ENCODE measurements at places on chromosomes 2 and 18. TPM values are rescaled to one million over a fixed set of nuclear protein-coding genes. Genes with fewer than 3 reads are reported as not detected.

DNA sequence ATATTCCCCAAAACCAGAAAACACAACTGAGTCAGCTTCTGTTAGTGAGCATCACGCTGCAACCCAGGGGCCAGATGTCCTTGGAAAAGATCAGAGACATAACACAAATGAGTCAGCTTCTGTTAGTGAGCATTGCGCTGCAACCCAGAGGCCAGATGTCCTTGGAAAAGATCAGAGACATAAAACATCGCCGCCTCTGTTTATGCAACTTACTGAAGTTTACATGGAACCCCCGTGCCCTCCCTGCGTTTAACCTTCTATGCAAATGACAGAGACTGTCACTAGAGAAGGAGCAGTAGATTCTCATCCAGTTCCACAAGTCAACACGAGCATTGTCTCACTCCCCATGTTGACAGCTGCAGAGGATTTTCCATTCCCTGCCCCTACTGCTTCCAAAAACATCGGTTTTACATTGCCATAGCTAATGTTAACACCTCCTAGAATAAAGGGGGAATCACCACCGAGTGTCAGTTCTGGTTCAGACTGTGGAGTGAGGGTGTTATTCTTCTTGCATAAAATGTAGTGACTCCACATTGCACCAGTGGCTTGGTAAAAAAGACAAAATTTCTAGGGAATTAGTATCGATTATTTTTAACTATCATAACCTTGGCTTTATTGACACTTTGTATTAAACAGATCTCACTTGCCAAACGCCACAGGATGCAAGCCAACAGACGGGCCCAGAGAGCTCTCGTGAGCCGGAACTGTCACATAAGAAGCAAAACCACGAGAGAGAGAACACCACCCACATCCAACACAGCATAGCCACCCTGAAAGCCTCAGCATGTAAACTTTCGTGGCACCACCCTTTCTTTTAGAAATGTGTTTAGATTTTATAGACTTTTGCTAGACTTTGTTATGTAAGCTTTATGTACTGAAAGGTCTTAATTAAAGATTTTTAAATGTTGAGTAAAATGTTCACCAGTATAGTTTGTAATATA, 87.7 kb downstream of the SH3YL1 start:
- DNase-seq = peak; percentile 100

GRCh38 chr18:38606841-38607240, 1041.2 kb upstream of the CELF4 start:
- no peak for DNase-seq

- DNase-seq = no peak
These were observed 251.1 kb upstream of the PIK3C3 start for GRCh38 chr18:41703744-41704530.

DNA sequence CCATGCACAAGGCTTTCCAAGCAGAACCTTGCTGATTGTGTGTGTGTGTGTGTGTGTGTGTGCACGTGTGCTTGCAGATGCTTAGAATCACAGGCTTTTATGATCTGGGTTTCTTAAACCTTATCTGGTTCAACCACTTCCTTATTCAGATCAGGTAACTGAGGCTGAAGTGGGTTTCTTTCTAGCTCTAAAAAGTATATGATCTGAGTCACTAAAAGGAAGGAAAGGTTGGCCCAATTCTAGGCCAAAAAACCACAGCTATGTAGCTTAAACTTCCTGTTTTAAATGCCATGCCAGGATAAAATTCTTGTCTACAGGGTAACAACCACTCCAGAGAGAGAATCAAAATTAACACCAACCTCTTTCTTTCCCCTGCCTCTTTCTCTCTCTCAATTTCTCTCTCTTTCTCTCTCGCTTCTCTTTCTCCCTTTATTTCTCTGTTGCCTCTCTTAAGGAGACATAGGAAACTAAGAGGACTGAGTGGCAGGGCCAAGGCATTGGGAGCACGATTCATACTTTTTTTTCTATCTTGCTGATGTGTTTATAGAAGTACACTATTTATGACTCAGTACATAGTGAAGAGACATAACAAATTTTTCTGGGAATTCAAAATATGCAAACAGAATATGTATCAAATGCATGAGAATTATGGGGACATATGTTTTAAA, 140.3 kb downstream of the TRIB2 start:
- DNase-seq = no peak

GRCh38 chr2:123688231-123688940, 336.7 kb upstream of the CNTNAP5 start:
- no peak for DNase-seq

DNA sequence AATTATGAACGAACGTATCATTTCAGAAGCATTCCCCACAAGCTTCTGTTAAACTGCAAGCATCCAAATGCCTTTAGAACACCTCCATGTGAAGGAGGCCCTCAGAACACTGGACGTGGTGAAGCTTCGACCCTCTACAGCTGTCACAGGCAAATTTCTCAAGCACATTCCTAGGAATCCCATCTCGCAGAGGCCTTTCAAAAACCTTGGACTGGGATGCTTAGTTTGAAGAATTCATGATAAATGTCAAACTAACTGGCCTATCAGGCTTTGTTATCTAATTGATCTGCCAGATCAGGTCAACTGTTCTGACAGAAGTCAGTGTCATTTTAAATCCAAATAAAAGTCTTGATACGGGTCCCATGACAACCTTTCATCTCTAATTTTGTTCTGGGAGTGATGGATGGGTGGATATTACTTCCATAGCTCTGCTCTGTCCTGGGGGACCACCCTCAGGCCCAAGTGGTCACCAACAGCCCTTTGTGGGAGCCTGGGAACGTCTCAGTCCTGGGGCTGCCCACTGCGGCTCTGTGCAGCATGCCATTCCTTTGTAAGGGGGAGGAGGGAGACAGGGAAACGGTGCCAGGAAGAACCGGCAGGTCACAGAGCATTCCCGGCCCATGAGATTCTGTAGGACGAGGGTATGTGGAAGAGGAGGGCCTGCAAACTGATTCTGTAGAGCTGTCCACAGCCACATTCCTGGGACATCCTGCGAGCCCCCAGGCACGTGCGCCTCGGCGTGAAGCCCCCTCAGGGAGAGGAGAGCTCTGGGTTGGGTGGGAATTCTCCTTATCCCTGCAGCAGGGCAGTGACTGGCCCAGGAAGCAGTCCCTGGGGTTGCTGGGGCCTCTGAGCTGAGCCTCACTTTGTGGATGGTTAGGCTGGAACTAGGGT, 59.1 kb upstream of the PXDN start:
- no peak for DNase-seq

DNA sequence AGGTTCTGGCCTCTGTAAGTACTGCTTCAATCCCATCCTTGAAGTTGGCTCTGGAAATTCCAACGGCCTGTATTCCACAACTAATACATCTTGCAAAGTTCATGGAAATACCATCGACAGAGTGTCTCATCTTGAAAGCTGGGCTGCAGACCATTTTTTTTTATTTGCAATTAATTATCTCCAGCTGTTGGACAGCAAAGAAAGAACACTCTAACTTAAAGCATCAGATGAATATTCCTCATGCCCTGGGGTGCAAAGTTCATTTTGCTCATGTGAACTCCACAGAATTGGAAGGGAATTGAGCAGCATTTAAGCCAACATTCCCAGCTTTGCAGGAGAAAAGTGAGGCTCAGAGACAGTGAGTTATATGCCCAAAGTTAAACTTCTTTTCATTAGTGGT, 96.5 kb upstream of the PIEZO2 start:
- DNase-seq = no peak

DNA sequence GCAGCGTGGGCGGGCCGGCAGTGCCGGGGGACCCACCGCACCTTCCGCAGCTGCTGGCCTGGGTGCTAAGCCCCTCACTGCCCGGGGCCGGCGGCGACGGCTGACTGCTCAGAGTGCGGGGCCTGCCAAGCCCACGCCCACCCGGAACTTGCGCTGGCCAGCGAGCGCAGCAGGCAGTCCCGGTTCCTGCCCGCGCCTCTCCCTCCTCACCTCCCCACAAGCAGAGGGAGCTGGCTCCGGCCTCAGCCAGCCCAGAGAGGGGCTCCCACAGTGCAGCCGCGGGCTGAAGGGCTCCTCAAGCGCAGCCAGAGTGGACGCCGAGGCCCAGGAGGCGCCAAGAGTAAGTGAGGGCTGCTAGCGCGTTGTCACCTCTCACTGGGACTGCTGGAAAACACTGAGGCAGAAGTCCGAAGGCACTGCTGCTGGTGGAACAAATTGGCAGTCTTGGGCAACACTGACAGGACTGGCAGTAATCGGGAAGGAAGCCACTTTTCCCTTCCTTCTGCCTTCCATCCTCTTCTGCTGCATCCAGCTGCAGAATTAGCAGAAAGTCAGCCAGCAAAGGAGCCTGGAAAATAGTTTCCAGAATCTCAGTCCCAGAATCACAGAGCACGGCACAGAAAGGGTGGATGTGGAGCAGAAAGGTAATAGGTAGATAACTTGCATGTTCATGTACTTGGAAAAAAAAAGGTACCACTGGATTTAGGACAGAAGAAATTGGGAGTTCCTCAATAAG, 179.4 kb upstream of the FN1 start:
- no peak for DNase-seq

The RPS27A gene
- 3,447 TPM for total RNA-seq

The EIF2B4 gene
- total RNA-seq = 105 TPM

The CFAP65 gene
- total RNA-seq = not detected

The KCNE4 gene
- total RNA-seq = not detected

The IL36RN gene
- total RNA-seq = not detected

The CCBE1 gene
- not detected for total RNA-seq
